ENCODE measurements at places on chromosomes 16 and 17. TPM values are rescaled to one million over a fixed set of nuclear protein-coding genes. Genes with fewer than 3 reads are reported as not detected.
A peak's percentile ranks its signal among the peaks of the same experiment; 100 is the strongest.

The MFAP4 gene
- 0.82 TPM for total RNA-seq

The CHST4 gene
- total RNA-seq = not detected

The GUCY2D gene
- not detected for total RNA-seq

The DYNLL2 gene
- 32.9 TPM for total RNA-seq

The WNK4 gene
- 1.1 TPM for total RNA-seq

The GPT2 gene
- total RNA-seq = 38.2 TPM

The CYGB gene
- total RNA-seq = 0.44 TPM

The TP53TG3C gene
- not detected for total RNA-seq

The TBC1D3C gene
- total RNA-seq = 10.3 TPM

The GRAPL gene
- total RNA-seq = 5.1 TPM

The EME2 gene
- total RNA-seq = 18.6 TPM

GRCh38 chr16:63618896-63619485, 1502.9 kb downstream of the CDH11 start:
- no peak for DNase-seq

DNA sequence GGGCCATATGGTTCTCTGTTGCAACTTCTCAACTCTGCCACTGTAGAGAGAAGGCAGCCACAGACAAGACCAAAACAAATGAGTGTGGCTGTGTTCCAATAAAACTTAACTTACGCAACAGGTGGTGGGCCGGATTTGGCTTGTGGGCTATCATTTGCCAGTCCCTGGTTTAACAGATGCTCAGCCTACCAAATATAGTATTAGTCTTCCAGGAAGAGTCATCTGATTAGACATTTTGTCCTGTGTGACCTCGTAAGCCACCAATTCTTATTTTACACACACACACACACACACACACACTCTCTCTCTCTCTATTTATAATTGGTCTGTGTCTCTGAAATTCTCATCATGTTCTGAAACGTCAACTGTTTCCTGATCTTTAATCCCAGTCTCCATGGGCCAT, 245.9 kb downstream of the XYLT1 start:
- DNase-seq = peak; percentile 4

DNA sequence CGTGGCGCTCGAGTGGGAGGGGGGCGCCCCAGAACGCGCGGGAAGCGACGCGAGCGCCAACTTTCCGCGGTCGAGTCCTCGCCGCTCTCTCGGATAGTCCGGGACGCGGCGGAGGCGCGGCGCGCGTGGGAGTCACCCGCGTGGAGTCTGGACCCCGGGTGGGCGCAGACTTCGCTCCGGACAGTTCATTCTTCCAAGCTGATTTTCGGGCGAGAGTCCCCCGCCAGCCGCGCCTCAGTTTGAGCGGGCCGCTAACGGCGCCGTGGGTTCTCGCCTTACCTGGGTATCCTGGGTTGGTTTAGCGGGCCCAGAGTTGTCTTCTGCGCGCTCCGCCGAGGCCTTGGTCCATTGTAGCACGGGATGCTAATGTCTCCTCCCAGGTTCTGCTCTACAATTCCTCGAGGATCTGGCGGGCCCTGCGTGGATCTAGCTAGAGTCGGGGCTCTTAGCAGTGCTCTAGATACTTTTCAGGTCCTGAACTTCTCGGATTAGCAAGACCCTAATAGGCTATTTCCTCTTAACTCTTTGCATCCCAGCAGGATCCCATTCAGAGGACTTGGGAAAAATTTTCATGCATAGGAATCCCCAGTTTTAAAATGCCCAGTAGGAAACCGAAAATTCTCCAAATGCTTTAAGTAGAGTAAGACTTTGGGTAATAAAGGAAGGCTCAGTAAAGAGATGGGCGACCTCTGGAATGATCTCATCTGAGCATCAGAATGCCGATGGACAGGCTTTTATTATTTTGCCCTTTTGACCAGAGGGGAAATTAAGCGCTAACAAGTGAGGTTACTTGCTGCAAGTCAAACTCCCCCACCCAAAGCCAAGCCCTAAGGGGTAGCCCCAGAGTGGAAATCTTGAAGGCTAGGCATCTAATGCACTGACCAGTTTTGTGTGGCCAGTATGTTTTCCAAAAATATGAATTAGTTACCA, 537 bp upstream of the GJC1 start:
- peak; percentile 15 for DNase-seq

DNA sequence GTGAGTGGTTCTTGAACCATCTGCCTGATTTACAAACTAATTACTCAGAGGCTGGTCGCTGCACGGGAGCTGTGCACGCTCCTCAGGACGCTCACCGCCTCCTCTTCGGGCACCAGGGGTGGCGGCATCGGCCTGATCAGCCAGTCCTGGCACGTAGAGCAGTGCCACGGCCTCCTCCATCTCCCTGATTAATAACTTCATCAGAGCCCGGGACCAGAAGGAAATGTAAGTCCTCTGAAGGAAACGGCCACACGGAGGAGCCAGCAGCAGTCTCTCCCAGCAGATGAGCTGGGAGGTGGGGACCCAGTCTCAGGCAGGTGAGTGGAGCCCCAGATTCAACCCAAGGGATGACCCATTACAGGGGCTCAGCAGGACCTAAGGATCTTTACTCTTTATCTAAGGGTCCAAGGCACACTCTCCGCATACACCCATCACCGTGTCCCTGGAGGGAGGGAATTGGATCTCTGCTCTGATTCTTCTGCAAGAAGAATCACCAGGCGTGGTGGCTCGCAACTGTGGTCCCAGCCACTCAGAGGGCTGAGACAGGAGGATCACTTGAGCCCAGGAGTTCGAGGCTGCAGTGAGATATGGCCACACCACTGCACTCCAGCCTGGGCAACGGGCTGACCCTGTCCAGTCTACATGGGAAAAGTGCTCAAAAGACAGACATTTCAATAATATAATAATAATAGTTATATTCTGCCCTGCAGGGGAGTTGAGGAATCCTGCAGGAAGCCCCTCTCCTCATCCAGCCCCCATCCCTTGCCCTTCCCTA, 366.5 kb downstream of the SEC14L1 start:
- no peak for DNase-seq

- no peak for DNase-seq
Observed at GRCh38 chr16:65500007-65500406, 378.1 kb upstream of the CDH11 start.

GRCh38 chr17:74354561-74354960, 7.1 kb downstream of the BTBD17 start:
- DNase-seq = no peak

GRCh38 chr16:21563676-21564075, 35.7 kb upstream of the METTL9 start:
- DNase-seq = no peak

DNA sequence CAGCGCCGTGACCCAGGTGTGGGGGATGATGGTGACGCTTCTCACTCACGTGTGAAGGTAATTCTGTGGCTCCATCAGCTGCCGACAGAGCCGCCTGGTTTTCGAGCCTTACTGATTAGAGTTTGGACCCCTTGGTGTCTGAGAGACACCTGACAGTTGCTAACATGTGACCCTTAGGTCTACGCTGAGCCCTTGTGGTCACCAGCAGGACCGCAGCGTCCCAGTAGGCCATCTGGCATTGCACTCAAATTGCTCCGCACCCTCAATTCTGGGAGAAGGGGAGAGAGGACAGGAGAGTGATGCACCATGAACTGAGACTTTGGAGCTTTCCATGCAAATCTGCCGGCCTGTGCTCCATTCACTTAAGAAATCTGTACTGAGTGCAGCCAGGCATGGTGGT, 2.5 kb downstream of the FLYWCH1 start:
- no peak for DNase-seq

DNA sequence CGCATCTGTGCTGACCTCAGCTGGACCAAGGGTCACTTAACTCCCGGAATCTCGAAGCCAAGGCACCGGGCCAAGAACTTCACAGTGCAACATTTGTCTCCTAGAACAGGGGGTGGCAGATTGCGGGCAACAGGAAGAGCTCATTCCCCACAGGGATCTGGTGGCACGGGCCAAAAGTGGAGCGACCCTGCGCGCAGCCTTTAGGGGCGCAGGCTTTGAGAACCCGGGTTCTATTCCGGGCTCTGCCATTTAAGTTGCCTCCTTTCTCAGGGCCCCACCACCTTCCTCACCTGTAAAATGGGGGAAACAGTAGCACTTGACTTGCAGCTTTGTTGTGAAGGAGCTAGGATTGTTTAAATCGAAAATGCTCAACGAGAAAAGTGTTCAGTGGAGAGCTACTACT, 651 bp downstream of the SHMT1 start:
- DNase-seq = peak; percentile 14

- DNase-seq = no peak
Observed at GRCh38 chr17:66492561-66493005, 190.2 kb downstream of the PRKCA start.

DNA sequence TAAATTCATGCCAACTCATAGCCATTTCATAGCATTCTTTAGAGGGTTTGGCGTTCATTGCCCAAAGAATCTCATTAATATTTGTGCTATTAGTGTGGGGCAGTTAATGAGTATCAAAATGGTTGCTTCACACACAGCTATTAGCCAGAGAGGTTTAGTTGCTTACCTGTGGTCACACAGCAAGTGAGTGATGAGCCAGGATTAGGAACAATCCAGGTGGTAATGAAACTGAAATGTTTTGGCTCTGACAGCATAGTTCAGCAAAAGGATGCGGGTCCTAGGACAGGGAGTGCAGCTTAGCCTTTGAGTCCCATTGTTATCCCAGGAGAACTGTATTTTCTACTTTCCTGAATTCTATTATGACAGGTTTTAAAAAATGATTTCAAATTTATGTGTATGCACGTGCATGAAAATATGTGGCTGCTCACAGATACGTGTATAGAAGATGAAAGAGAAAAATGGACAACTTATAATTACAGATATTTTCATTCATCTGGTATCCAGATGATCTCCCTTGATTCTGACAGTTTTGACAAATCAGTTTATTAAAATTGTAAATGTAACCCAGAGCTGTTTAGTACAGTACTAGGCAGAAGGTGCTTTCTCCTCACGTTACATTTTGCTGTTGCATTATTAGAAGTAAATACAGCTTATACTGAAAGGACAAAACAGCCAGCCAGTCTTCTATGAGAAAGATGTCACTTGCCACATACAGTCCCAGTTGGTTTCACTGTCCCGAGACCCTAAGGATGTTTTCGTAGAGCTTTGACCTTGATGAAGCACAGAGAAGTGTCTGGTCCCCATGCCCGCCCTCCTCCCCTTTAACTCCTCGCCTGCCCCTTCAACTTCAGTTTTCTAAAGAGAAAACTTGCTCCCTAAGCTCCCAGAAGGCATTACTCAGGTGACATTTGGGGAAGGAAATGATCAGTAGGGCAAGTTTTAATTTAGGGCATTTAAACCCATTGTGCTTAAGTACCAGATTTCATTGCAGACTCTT, 99.8 kb upstream of the TBX2 start:
- DNase-seq = no peak

- DNase-seq = no peak
Observed at GRCh38 chr16:28492511-28492910, 637 bp upstream of the CLN3 start.

GRCh38 chr16:67542464-67542863, 13.8 kb downstream of the RIPOR1 start:
- peak; percentile 81 for DNase-seq

DNA sequence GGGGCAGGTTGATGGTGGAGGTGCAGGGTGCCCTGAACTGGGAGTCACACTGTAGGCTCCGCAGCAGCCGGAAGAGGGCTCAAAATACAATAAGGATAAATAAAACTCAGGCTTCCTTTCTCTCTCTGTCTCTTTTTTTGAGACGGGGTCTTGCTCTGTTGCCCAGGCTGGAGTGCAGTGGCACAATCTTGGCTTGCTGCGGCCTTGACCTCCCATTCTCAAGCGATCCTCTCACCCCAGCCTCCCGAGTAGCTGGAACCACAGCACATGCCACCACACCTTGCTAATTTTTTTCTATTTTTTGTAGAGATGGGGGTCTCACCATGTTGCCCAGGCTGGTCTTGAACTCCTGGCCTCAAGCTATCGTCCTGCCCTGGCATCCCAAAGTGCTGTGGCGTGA, 32.9 kb upstream of the NPTX1 start:
- no peak for DNase-seq

DNA sequence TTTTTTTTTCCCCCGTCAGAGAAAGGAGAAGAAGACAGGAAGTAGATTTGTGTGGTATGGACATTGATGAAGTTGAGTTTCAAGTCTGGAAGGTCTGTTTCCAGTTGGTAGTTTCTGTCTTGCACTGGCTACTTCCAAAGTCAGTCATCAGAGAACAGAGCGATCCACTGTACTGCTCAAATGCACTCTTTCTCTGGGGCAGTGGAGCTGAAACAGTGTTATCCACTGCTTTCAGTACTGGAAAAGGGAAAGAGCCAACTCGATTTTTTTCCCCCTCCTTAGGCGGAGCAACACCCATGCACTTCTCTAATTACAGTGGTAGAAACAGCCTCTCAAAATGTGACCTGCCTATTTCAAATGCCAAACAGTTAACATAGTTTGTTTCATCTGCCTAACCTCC, 7.4 kb downstream of the PRKCA start:
- no peak for DNase-seq

DNA sequence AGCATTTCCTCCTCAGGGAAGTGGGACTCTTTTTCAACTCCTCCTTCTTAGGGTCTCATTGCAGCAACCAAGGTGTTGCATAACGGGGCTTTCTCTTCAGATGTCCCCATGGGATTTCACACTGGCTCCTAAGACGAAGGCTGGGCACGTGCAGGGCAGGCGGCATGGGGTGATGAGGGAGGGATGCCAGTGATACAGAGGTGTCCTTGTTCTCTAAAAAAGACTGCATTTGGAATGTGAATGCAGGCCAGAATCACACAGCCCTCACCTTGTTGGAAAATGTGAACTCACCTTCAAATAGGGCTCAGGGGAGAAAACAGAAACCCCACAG, 105.6 kb downstream of the XYLT1 start:
- DNase-seq = no peak

GRCh38 chr16:11639925-11640899, 28.0 kb upstream of the SNN start:
- DNase-seq = no peak

- DNase-seq = peak; percentile 72
Observed at GRCh38 chr17:35046740-35047283, 16.7 kb downstream of the RFFL start.

- no peak for DNase-seq
Observed at GRCh38 chr17:13541032-13541480, 60.7 kb downstream of the HS3ST3A1 start.

- no peak for DNase-seq
Observed at GRCh38 chr16:73383195-73383987, 335.5 kb upstream of the ZFHX3 start.

GRCh38 chr17:32701871-32702270, 175.1 kb downstream of the MYO1D start:
- DNase-seq = no peak

GRCh38 chr16:47687694-47688093, 226.6 kb downstream of the PHKB start:
- no peak for DNase-seq

DNA sequence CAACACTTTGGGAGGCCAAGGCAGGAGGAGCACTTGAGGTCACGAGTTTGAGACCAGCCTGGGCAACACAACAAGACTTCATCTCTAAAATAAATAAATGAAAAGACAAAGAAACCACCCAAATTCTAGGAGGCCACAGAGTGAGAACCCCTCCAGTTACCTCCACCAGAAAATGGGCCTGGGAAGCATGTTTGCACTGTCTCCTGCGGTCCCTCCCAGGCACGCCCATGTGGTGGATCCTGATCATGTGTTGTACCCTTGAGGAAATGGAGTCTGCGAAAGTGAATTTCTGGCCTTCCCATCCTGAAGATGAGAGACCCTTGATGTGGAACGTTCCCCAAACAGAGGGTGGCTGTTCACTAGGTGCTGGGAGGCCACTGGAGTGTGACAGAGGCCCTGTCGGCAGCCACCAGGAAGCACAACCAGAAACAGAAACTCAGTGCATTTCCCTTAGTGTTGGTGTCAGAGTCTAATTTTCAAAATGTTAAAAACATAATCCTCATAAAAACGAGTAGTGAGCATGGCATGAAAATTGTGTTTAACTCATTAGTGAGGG, 19.2 kb upstream of the USP22 start:
- no peak for DNase-seq
